ENCODE measurements at places on chromosomes 16 and 17.

DNA sequence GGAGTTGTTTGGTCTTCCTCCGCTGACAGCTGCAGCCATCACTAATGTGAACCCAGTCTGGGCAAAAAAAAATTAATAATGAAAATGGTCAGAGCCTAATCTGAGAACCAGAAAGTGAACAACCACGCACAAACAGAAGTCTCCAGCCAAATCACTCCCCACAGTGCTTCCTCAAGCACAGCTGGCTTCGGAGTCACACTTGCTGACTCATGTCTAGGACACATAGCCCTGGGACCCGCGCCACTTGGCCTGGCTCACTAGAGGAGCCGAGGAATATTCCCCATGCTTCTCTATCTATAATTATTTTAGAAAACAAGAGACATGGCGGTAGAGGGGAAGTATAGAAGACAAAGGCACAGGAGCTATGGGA, 109.1 kb downstream of the ZFHX3 start:
- no peak for DNase-seq

- no peak for DNase-seq
Measured at GRCh38 chr17:77177002-77177741, 36.4 kb downstream of the SEC14L1 start.

- DNase-seq: no peak
Measured at GRCh38 chr17:61057257-61057656, 342.4 kb upstream of the TBX2 start.

- no peak for DNase-seq
Measured at GRCh38 chr17:42153919-42154742, 658 bp downstream of the RAB5C start.

- no peak for DNase-seq
Measured at GRCh38 chr16:85420501-85421337, 192.4 kb upstream of the GSE1 start.

DNA sequence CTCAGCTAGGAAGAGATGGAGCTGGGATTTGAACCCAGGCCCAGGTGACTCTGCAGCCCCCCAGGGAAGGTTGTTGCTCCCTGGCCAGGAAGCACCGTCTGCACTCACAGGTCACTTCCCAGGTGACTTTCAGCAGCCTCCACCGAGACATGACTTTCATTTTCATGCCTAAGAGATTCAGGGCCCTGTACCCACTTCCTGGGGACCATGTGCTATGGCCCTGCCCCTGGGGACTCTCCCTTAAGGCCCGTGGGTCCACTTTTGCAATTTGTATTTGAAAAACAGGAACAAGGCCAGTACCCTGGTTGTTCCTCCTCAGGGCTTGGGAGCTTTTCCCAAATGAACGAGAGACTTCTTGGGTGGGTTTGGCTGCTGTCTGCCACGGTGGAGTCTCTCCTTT, 191.0 kb downstream of the IRF8 start:
- DNase-seq: no peak
